ENCODE measurements at places on chromosomes 11 and 22.

DNA sequence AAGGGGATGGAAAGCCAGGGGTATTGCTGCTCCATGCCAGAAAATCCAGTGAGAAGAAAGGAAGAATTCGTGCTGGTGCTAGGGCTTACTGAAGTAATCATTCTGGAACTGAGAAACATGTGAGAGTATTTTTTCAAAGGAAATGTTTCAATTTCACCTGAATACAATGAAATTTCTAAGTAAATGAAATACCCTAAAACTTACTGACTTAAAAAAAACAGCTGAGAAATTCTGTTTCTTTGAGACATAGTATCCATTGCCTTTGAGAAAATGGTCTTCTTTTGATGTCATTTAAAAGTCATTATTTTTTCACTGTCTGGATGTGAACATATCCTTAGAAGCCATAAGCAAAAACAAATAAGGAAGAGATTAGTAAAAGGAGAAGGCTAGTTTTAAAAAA lies at the start of gene OR51V1:
Gene OR51V1, minus strand, starts transcription at position 101 of the 400 bp plus-strand sequence. Its CDS starts 0 bp downstream, at position 101.
- no peak for DNase-seq

- DNase-seq = no peak
These were observed 16.8 kb upstream of the ACCSL start for GRCh38 chr11:44030996-44031395.

DNA sequence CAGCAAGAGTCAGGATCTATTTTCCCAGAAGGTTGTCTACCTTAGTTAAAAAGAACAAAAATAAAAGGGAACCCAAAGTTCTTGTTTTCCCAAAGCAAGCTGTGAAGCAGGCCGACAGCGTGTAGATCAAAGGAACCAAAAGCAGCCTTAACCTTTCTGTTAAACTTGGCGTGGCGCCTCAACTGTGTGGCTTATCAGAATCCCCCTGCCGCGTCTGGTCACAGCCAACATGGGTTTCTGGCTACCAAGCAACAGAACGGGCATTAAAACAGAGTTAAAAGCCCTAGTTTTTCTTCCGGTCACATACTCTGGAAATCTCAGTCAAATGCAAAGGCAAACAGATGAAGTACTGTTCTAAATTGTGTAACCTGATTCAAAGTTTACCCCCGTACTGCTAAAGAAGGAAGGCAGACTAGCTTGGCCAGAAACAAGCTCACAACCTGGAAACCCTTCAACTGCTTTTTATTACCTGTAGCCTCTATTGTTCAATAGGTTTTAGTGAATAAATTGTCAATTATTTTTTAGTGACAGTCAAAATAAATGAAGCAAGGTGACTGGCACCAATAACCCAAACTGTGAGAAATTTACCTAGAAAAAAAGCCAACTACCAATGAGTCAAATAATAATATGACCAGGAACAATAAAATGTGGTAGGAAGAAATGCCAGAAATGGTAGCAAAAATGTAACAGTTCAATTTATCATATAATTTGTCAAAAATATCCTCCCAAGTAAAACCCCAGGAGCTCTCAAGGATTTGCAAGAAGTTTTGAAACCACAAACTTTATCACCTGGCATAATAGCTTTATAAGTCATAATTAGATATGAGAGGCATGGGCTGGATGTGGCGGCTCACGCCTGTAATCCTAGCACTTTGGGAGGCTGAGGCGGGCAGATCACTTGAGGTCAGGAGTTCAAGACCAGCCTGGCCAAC lies 21.4 kb downstream of the CHKA start:
- no peak for DNase-seq

GRCh38 chr11:65622011-65622410 lies 6.4 kb downstream of the PCNX3 start:
- no peak for DNase-seq

DNA sequence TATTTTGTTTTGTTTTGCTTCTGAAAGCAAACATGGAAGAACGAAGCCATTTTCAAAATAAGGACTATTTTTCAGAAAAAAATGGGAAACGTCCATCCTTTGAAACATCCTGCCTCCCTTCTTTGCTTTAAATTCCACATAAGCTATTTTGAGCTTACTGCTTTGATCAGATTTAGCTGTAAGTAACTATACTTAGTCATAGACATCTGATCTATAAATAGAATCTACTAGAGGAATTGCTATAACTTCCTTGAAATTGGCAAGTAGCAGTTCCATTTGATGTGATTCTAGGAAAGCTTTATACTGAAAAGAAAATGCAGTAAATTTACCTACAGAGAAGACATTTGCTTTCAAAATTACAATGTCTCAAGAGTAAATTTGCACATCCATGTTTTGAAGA lies 305.8 kb downstream of the TTC28 start:
- no peak for DNase-seq

- DNase-seq = no peak
These were observed 58.4 kb upstream of the RCN1 start for GRCh38 chr11:32032478-32032877.

GRCh38 chr11:128732471-128733277 lies 38.8 kb downstream of the FLI1 start:
- DNase-seq = no peak

- peak; percentile 78 for DNase-seq
These were observed 7.3 kb downstream of the CD6 start for GRCh38 chr11:60978546-60979380.

- no peak for DNase-seq
These were observed 2.4 kb downstream of the RASGRP2 start for GRCh38 chr11:64741375-64742086.

GRCh38 chr11:122234257-122234656 lies 118.2 kb upstream of the BLID start:
- DNase-seq = no peak

- DNase-seq = peak; percentile 42
These were observed 147.3 kb downstream of the FEZ1 start for GRCh38 chr11:125348674-125349309.

DNA sequence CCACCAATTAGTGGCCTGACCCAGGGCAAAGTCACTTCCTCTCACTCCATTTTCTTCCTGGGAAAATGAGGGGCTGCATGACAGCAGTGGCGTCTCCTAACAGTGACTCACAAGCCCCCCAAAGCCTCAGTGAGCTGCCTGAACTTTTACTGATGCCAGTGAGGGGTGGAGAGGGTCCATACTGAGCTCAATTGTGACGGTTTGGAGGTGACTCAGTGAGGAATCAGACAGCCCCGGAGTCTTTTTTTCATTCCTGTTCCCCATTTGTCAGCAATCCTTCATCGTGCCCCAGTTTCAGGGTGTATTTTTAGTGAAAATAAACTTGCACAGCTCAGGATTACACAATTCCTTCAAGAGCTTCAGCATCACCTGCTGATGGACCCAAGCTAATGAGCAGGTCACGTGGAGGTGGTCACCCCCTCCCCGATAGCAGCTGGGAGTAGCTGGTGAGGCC lies 30.1 kb upstream of the RASD2 start:
- no peak for DNase-seq

DNA sequence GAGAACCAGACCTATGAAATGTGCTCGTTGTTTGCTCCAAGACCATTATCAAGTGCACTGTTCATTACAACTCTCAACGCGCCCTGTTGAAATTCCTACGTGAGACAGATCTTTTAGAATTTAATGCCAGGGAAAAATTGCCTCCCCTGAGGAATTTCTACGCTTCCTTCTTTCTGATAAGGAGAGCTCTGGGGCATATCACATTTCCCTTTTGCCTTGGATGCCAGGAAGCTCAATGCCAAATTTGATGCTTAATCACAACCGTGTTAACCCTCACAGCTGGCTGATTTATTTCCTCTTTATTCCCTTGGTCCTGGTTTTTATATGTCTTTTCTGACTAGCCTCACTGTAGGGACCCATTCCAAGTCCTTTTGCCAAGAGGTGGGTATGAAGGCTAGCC lies 109.4 kb downstream of the MICAL2 start:
- no peak for DNase-seq

GRCh38 chr11:12591706-12592105 lies 82.5 kb upstream of the TEAD1 start:
- DNase-seq = no peak

- DNase-seq = no peak
These were observed at the start of gene TSSK2 for GRCh38 chr22:19130959-19131684. TSS of gene TSSK2 (plus strand) at chr22:19131308. CDS start at chr22:19131400, 92 bp downstream.

DNA sequence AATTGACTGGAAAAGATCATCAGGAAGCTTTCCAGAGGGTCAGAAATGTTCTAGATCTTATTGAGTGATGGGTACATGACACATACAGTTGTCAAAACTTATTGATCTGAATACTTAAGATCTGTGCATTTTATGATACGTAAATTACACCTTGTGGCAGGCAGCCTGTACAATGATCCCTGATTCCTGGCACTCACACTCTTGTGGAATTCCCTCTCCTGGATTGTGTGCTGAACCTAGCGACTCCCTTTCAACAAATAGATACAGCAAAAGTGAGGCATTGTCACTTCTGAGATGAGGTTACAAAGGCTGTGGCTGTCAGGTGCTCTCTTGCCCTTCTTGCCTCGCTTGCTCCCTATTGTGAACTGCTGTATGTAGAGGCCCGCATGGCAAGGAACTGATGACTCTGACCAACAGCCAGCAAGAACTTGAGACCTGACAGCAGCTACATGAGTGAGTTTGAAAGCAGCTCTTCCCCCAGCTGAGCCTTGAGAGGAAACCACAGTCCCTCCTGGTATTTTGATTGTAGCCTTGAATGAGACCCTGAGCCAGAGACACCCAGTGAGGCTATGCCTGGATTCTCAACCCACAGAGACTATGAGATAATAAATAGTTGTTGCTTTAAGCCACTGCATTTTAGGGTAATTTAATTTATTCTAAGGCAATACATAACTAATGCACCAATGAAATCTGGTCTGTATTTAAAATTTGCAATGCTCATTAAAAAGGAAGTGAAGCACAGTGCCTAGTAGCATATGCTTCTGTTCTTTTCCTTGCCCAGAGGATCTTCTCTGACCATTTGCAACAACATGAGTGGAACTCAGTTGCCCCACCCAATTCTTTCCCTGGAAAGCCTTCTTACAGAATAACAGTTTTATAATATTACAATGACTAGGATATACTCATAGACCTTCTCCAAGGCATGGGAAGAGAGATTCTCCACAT lies 60.5 kb upstream of the IZUMO1R start:
- no peak for DNase-seq

DNA sequence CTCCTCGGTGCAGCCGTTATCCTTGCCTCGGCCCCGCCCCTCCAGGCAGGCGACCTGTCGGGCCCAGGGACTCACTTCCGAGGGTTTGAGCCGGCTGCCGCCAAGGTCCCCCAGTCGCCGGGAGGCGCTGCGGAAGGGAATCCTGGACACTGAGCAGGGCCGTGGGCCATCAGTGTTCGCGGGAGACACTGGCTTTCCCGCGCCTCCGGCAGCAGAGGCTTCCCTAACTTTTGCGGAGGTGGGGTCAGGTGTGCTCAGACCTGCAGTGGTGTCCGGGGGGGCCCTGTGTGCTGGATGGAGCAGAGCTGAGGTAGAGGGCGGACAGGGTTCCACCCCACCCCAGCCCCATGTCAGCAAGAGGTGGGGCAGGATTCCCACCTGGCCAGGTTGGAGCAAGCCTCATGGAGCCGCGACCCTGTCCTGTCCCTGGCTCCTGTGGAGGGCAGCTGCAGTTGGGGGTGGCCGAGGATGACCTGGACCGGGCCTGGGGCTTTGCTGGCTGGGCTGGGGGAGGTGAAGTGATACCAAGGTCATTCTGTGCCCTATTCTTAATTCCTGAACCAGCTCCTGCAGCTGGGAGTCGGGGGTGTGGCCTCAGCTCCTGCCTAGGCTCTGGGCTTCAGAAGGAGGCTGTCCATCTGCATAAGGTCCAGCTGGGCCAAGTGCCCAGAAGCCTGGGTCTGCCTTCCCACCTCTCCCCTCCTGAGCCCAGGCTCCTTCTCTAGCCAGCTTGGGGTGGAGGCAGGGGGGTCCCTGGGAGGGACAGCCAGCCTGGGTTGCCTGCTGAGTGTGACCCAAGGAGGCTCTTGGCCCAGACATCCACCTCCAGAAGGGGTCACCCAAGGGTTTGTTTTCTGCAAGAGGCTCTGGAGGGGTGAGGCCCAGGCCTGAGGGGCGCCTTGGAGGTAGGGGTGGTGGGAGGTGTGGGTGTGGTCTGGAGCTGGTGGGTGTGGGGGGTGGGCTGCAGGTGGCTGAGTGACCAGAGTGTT lies 8.4 kb downstream of the TSPAN4 start:
- no peak for DNase-seq

DNA sequence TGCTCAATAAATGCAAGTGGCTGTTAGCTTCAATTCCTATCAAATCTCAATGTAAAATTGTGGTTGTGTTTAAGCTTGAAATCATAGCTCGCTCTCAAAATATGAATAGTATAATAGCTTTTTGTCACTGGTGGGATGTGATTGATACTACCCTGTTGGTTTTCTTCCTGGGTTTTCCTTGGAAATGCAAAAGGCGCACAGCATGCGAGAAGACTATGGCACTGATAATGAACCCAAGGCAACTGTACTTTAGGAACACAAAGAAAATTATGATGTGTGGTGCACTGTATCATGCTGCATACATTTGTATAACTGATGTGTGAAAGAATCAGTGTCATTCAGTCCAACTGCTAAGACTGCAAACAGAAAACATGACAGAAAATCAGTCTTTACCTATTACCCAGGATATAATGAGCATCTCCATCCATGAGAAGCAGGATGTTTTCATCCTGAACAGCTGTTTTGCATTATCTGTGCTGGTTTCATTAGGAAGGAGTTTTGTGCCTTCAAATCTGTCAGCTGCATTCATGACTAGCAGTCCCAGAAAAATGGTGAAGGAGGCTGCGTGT lies 101.2 kb downstream of the TRPC6 start:
- DNase-seq = no peak

GRCh38 chr22:42177891-42178336 lies 47.3 kb upstream of the CYP2D6 start:
- DNase-seq = no peak

DNA sequence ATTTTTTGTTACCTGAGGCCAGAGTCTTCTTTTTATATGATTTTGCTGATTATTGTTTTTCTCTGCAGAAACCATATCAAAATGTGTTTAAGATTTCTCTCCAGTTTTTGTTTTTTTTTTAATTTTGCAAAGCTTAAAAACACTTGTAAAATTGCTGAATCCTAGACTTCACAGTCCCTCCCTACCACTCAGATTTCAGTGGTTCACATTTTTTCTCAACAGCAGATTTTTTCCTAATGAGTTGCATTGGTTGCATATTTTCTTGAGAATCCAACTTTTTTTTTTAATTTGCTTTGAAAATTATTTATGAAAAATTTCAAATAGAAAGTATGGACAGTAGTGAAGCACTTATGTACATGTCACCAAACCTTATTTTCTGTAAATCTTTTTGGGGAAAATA lies 5.8 kb downstream of the ARL14EP start:
- no peak for DNase-seq

GRCh38 chr22:29251981-29252911 lies 15.5 kb downstream of the RHBDD3 start:
- no peak for DNase-seq

- DNase-seq = no peak
These were observed 1.4 kb downstream of the RASSF7 start for GRCh38 chr11:562046-562645.

- no peak for DNase-seq
These were observed 26.5 kb upstream of the PRDM10 start for GRCh38 chr11:130029137-130029536.
